ENCODE measurements at places on chromosomes 2 and 18.

- DNase-seq: no peak
These were observed 314.9 kb downstream of the EIPR1 start for GRCh38 chr2:3062476-3063260.

GRCh38 chr2:11402436-11402835 is 58.0 kb upstream of the ROCK2 start:
- no peak for DNase-seq

DNA sequence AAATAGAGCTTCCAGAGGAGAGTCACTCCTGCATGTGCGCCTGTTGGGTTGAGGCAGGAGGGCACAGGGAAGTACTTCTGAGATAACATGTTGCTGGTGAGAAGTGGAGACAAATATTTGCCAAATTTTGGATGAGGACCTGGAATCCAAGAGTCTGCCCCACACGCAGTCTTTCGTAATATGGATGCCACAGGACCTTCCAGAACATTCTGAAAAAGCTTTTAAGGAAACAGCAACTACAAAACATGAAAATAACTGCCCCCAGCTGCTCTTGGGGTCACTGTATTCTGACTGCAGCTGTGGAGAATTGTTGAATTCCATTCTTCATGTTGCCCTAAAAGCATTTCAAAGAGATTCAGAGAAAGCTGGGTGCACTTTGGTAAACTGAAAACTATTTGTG is 227.5 kb downstream of the C1D start:
- DNase-seq: no peak

GRCh38 chr2:46344706-46345105 is 47.5 kb downstream of the EPAS1 start:
- DNase-seq: no peak

DNA sequence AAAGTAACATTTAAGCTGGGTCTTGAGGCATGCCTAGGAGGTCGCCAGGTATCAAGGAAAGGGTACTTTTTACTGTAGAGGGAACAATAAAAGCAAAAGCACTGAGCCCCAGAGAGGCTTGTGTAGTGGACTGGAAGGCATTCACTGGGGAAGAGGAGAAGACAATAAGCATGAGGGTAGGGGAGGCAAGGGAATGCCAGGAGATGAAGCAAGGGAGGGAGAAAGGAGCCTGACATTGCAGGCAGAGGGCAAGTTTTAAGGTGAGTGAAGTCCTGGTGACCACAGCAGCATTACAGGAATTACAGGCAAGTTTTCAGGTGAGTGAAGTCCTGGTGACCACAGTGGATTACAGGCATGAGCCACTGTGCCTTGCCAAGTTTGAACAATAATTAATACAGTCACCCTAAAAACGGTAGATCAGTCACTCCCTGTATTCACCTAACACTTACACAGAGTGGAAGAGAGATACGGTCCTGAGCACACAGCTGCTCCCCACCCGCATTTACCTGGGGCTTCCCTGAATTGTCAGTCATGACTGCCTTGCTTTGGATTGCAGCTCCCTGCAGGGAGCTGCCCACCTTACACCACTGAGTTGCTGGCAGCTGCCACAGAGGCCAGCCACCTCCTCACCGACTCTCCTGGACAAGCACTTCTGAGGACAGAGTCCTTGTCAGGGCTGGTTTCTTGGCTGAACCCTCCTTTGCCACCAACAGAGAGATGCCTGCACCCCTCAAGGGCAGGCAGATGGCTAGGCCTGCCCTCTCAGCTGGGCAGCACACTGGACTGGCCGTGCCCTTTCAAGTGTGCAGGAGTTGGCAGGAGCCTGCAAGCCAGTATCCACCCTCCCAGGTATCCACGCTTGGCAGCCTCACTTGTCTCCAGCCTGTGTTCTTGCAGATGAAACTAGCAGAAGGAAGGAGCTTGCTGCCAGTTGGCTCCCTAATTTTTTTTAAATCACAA is 153.2 kb upstream of the MSH6 start:
- no peak for DNase-seq

DNA sequence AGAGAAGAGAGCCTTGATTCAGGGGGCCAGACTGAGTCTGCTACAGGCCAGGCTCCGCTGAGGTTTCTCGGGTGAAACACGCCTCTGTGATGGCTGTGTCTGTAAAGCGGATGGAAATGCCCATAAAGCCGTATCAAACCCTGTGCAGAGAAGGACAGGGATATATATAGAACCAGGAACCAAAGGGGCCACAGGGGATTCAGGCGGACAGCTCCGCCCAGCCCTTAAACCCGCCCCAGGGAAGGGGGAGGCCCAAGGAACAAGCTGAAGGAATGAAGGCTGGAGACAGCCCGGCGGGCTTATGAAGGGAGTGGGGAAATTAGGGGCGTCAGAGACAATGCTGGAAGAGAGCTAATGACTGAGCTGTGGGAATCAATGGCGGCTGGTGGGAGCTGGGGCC is 42.1 kb downstream of the NHEJ1 start:
- DNase-seq: no peak

DNA sequence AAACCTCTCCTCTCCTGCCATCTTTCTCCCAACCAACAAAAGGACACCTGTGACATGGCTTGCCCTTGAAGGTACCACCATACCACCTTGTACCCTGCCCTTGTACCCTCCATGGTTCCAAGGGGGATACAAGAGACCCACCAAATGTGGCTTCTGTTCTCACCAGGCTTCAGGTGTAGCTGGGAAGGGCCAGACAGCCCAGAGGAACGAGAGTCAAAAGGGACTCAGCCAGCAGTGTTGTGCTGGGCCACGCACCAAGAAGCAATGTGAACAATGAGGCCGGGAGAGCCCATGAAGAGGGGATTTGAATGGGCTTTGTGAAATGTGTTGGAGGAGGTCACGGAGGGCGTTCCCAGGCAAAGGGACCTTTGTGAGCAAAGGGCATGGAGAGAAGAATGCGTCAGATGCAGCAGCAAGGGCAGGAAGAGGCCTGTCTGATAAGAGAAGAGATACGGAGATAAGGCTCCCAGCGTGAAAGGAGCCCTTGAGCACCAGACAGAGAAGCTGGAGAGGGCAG is 48.6 kb downstream of the PLB1 start:
- DNase-seq: peak; percentile 7

DNA sequence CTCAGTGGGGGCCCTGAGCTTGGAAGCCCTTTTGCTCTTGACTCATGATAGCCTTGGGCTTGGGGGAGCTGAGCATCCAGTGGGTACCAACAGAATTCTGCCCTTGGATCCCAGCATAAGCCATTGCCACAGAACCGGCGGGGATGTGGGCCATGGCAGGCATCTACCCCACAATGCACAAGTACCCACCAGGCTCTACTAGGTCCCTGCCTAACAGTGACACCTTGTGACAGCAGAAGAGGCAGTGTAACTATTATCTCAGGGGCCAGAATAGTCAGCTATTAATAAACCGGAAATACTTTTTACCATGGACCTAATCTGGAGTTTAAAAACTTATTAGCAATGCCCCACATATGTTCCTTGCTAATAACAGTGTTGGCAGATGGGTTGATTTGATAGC is 397.2 kb downstream of the TMEM182 start:
- no peak for DNase-seq

GRCh38 chr2:53727921-53728320 is 39.7 kb upstream of the CHAC2 start:
- DNase-seq: no peak

DNA sequence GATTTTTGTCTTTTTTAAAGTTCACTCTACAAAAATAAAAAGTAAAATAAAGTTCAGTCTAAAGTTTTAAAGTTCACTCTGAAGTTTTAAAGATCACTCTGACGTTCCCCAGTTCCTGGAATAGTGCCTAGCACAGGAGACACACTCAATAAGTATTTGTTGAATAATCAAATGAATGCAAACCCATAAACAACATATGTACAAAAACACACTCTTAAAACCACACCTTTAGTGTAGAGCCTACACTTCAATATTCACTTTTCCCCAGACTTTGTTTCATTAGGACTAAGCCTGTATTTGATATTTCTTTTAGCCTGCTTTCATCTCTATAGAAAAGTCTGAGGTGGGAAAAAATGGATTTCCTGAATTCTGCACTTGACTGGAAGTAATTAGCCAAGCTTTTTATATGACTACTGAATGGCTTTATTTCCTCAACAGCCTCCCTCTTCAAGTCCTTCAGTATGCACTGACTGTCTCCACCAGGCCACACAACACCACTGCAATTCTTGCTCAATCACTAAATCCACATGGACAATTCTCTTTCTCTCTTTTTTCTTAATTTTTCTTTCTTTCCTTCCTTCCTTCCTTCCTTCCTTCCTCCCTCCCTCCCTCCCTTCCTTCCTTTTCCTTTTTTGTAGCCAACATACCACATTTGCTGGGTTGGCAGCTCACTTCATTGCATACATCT is 104.6 kb downstream of the SS18 start:
- DNase-seq: no peak

DNA sequence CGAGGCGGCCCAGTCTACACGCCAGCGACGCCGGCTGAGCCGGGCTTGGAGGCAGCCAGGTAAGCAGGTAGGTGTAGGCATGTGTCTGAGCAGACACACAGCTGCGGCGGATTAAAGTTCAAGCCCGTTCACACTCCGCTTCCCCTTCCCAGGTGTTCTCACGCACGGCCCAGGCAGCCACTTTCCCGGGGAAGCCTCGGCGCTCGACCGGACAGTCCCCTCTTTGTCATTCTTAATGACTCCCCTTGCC is 367 bp downstream of the TGFA start:
- DNase-seq: peak; percentile 13

DNA sequence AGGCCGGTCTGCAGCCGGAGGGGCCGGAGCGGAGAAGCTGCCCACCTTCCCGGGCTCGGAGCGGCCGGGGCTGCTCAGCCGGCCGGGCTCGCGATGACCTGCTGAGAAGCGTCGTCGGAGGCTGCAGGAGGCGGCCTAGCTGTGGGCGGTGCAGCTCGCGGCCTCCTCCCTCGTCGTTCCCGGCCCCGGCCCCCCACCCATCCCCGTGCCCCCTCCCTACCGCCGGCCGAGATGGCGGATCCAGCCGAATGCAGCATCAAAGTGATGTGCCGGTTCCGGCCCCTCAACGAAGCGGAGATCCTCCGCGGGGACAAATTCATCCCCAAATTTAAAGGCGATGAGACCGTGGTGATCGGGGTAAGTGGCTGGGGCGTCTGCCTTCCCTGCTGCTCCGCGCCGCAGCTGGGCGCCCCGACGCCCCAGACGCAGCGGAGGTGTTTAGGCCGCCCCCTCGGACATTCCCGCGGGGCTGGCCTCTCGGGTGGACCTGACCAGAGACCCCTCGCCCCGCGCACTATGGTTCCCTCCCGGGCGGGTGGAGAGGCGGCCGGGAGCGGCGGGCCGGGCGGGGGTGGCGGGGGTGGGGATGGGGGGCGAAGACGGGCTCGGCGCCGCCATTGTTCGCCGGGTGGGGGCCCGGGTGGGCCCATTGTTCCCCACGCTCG is 492 bp downstream of the KIF5C start:
- no peak for DNase-seq

GRCh38 chr2:157853211-157853610 is 22.9 kb downstream of the ACVR1 start:
- DNase-seq: no peak

DNA sequence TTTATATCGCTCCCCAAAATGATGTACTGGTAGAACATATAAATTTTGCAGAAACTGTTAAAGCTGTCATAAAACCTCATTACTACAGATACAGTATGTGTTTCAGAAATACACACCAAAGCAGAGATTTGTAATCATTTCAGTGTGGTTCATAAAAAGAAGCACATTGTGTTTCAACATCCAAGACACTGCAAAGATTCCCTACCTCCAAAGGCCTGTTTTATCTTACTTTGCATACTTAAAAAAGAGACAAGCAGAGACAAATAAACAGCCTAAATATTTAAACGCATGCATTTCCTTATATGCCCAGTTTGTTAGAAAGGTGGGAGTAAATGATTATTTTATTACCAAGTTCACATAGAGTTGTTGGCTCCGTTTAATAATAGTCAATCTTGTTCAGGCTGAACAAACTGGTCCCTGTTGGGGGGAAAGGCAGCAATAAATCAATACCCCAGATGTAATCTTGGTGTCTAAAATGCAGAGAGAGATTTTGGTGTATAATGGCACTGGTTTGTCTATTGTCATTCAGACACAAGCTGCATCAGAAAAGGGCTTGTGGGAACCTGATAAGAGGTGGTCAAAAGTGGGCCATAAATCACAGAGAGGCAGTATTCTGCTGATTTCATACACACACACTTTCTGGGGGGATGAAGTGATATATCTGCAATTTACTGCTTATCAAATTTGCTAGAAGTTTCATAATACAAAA is 321.4 kb upstream of the ETAA1 start:
- no peak for DNase-seq

DNA sequence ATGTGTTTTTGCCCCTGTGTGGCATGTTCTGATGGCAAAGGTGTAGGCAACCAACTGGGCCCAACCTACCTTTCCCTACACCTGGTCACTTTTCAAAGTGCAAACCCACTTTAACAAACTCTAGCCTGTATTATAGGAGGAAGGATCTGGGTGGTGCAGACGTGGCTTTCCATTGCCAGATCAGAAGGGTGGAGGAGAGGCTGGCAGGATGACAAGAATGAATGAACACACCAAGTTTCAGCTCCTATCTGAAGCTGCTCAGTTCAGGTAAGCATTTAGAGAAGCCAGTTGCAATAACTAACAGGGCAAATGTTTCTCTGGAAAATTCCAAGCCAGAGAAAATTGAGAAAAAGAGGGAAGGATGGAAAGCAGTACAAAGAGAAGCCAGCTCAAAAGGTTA is 707 bp upstream of the SERPINB7 start:
- no peak for DNase-seq

GRCh38 chr2:11477994-11478393 is 12.0 kb upstream of the E2F6 start:
- DNase-seq: peak; percentile 75
